ENCODE measurements at places on chromosomes 7 and 10. TPM values are rescaled to one million over a fixed set of nuclear protein-coding genes. Genes with fewer than 3 reads are reported as not detected.

HOXA4 gene
- not detected for total RNA-seq

TMEM196 gene
- not detected for total RNA-seq

CYP2E1 gene
- 0.86 TPM for total RNA-seq

DNAJC9 gene
- 45.8 TPM for total RNA-seq

PRLHR gene
- not detected for total RNA-seq

NRP1 gene
- 1.5 TPM for total RNA-seq

CDHR1 gene
- total RNA-seq, result 0.40 TPM

LIPK gene
- not detected for total RNA-seq

MDFIC gene
- total RNA-seq, result 78.0 TPM

MRPS17 gene
- total RNA-seq, result 22.3 TPM

Data from activated CD4-positive, alpha-beta memory T cell treated with anti-CD3 and anti-CD28 coated beads for 36 hours (primary cell).